H1 (cell line): ENCODE measurements at places on chromosomes 2 and 18. TPM values are rescaled to one million over a fixed set of nuclear protein-coding genes. Genes with fewer than 3 reads are reported as not detected.

DNA sequence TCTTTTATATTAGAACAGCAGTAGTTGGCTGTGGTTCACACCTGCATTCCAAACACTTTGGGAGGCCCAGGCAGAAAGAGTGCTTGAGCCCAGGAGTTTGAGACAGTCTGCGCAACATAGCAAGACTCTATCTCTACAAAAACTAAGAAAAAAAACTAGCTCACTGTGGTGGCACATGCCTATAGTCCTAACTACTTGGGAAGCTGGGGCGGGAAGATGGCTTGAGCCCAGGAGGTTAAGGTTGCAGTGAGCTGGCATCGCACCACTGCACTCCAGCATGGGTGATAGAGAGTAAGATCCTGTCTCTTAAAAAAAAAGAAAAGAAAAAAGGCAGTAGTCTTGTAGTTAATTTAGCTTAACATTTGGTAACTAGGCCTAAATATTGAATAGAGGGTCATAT is 136.6 kb downstream of the AGPS start:
- DNase-seq = no peak

DNA sequence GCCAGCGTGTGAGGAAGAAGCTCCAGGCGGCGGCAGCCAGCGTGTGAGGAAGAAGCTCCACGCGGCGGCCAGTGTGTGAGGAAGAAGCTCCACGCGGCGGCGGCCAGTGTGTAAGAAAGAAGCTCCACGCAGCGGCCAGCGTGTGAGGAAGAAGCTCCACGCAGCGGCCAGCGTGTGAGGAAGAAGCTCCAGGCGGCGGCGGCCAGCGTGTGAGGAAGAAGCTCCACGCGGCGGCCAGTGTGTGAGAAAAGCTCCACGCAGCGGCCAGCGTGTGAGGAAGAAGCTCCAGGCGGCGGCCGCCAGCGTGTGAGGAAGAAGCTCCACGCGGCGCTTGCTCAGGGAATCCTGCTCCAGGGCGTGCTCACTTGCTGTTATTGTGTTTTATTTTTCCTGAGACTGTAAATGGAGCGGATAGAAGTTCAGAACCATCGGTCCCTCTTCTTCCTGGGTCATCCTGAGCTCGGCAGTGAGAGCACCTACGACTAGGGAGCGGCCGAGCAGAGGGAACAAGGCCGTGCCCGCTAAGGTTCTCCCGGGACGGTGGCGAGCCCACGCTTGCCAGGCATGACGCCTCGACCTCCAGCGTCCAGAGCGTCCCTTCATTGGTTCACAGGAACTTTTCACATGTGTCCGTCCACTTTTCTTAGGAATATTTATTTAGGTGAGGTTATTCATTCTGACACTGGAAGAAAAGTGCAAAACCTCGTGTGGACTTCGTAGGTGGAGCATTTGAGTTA is 94.2 kb downstream of the TMEM18 start:
- DNase-seq = no peak

GRCh38 chr2:113237604-113238160 is 41.0 kb downstream of the PAX8 start:
- DNase-seq = no peak

DNA sequence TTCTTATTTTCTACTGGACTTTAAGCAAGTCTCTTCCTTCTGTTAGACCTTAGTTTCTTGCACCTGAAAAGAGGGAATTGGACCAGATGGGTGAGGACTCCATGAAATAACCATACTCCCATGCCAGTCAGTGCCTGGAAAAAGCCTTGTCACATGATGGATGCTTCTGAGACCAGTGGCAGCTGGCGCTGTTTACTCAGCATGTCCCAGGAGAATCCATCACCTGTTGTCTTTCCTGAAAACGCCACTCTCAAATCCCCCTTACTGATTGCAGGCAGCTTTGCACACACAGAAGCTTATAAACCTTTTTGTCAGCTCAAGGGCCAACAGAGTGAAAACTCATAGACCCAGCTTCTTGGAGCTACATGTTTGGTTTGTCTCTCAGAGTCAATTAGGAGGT is 117.6 kb downstream of the POLE4 start:
- DNase-seq = no peak

DNA sequence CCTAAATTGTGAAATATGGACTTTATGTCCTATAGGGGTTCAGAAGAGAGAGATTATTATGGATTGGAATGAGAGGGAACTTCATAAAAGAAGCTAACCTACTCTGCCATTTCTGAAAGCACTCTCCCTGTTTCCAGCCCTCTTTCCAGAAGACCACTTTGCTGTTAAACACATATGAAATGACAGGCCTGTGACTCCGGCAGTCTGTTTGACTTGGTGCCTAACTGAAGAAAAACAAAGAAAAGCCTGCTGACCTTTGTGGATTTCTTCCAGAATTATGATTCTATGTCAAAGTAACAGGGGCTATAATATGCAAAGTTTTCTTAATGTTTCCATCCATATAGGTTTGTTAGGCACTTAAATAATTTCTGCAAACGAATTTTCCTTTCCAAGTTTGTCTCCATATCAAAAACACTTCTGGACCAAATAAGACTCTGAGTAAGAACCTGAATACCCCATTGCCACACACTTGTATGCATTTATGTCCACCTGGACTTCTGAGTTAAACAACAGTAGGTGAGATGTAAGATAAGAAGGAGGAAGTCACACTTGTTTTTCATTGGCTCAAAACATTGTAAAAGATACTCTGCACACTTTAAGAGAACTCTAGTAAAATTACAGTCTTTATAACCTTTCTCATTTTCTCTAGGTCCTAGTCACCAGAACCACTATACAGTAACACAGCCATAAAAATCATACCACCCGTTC is 111.7 kb downstream of the PIEZO2 start:
- DNase-seq = no peak

The SMARCAL1 gene
- polyA plus RNA-seq = 17.9 TPM in 2 replicates
